NB4 (cell line): ENCODE measurements at places on chromosomes 13 and 19.

- peak; percentile 96 for DNase-seq
These were observed at the start of the genes BIVM and POGLUT2 for GRCh38 chr13:102798581-102799425. BIVM (plus strand) TSS chr13:102799119; CDS start chr13:102807268, 8,149 bp downstream. POGLUT2 (minus strand) TSS chr13:102798976; CDS start chr13:102798670, 306 bp downstream.

GRCh38 chr19:49148784-49149651 lies 6.2 kb downstream of the HRC start:
- peak; percentile 71 for DNase-seq

GRCh38 chr19:10078329-10078728 lies 7.8 kb upstream of the SHFL start:
- peak; percentile 34 for DNase-seq

DNA sequence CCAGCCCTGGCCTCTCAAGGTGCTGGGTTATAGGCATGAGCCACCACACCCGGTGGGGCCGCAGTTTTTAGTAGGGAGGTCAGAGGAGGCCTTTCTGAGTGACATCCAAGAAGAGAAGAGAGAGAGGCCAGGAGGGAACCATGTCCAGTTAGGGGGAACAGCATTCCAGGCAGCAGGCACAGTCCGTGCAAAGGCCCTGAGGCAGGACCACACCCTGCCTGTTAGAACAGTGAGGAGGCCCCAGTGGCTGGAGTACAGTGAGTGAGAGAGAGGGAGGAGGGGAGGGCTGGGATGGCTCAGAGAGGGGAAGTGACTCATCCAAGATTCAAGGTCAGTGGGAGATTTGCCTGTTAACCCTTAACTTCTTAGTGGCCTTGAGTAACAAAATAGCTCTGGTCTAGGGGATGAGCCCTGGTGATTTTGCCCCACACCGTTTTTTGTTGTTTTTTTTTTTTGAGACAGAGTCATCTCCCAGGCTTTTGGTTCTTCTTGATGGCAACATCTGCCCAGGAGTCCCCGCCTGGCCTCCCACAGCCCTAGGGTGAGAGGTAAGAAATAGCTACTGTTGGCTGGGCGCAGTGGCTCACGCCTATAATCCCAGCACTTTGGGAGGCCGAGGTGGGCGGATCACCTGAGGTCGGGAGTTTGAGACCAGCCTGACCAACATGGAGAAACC lies 2.7 kb upstream of the PLIN3 start:
- DNase-seq = peak; percentile 93

DNA sequence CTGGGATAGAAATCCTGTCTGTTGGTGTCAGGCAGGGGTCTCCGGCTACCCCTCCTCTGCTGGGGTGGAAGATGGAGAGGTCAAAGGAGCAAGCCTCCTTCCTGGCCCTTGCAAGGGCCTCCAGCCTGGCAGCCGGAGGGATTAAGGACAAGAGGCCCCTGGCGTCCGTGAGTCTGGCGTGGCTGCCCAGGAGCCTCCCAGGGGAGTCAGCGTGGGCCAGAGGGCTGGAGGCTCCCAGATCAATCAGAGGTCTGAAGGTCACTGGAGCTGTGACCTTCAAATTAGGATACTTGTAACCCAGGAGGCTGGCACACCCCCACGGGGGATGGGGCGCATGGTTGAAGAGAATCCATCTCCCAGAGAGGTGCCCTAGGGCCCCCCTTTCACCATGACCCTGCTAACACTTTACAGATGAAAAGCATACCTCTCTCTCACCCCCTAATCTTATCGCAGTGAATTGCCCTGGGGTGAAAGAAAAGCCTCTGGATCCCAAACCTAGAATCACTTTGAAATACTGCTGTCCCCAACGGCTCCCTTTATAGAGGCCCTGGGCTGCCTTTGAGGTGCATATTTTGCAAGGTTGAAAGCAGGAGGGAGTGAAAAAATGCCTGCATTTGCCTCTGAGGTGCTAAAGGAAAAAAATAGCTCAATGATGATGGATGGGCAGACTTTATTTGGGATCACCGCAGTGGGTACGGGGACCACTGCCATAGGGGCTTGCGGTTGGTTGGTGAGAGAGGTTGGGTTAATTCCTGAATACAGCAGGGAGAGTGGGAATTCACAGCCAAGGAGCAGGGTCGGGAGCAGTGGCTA lies 44.9 kb upstream of the PEG3 start:
- no peak for DNase-seq

DNA sequence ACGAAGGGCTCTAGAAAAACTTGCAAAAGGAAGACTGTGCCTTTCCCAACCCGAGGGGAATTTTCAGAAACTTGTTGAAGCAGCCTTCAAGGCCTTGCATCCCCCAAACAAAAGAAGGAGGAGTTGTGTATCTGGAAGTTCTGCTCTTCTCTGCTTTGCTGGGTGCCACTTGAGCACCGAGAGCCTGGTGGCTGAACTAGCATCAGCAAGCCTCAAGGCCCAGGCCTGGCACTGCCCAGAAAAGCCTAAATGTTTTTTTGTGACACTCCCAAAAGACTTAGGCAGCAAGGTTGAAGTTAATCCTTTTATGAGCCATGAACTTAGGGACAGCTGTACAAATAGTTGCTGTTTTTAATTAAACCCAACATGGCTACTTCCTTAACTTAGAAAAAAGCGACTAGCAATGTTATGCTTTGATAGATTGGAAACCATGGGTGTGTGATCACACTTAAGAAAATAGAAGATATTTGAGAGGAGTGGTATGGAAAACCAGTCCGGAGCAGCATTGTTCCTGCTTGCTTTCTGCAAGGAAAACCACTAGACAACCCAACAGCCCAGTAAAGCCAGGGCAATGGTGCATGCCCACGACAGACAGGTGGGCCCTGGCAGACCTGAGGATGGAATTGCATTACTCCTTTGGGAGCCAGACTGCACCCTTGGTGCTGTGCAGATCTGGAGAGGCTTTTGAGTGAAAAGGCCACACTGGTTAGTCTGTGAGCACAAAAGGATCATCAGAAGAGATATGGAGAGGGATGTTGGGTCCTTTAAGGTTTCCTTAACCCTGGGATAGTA lies 788 bp upstream of the DLEU7 start:
- no peak for DNase-seq

- no peak for DNase-seq
These were observed 6.9 kb upstream of the EMP3 start for GRCh38 chr19:48318286-48318987.

DNA sequence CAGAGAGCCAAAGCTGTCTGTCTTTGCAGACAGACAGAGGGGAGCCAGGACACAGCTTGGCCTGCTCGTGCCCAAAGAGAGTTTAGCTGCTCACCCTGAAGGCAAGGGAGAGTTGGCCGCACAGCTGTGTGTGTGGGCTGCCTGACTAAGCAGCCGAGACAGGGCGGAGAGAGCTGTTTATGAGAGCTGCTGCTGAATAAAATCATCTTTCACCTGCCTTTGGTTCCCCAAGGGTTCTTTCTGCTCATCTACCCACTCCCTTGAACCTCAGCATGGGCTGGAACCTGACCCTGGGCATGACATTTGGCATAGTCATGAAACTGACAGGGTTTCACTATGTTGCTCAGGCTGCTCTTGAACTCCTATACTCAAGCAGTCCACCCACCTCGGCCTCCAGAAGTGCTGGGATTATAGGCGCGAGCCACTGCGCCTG lies 98.2 kb downstream of the RBM26 start:
- no peak for DNase-seq
